Lung microvascular endothelial cell (primary cell): ENCODE measurements at places on chromosomes 7 and 10. TPM values are rescaled to one million over a fixed set of nuclear protein-coding genes. Genes with fewer than 3 reads are reported as not detected.

GRCh38 chr10:113313048-113313602 is 239.7 kb upstream of the HABP2 start:
- no peak for DNase-seq

GRCh38 chr10:15440204-15440711 is 69.2 kb upstream of the FAM171A1 start:
- DNase-seq = no peak

- no peak for DNase-seq
These were observed 53.8 kb downstream of the CAMK1D start for GRCh38 chr10:12403119-12403518.

DNA sequence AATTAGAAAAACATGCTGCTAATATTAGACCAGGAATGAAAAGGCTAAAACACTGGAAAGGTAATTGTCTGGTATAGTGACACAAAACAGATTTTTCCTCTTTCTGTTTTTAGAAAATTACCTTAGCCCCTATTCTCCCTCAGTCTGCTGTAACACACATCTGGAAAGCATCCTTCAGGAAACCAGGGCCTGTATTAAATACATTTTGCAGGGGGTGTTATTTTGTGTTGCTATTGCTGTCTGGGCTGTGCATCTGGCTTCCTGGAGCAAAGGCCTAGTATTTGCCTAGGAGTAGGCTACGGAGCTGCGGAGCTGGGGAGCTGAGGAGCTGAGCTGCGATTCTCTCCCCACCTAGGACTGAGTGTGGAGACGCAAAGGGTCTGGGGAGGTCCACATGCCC is 169.3 kb downstream of the GFRA1 start:
- DNase-seq = no peak

- peak; percentile 86 for DNase-seq
These were observed 1.0 kb downstream of the CDK6 start for GRCh38 chr7:92835261-92835850.

- peak; percentile 59 for DNase-seq
These were observed 165.7 kb downstream of the NPSR1 start for GRCh38 chr7:34823650-34824258.

Gene CYP3A4
- not detected in 2 replicates for total RNA-seq
